WTC11 (cell line): ENCODE measurements at places on chromosomes 6 and 20. TPM values are rescaled to one million over a fixed set of nuclear protein-coding genes. Genes with fewer than 3 reads are reported as not detected.
A peak's percentile ranks its signal among the peaks of the same experiment; 100 is the strongest.

DNA sequence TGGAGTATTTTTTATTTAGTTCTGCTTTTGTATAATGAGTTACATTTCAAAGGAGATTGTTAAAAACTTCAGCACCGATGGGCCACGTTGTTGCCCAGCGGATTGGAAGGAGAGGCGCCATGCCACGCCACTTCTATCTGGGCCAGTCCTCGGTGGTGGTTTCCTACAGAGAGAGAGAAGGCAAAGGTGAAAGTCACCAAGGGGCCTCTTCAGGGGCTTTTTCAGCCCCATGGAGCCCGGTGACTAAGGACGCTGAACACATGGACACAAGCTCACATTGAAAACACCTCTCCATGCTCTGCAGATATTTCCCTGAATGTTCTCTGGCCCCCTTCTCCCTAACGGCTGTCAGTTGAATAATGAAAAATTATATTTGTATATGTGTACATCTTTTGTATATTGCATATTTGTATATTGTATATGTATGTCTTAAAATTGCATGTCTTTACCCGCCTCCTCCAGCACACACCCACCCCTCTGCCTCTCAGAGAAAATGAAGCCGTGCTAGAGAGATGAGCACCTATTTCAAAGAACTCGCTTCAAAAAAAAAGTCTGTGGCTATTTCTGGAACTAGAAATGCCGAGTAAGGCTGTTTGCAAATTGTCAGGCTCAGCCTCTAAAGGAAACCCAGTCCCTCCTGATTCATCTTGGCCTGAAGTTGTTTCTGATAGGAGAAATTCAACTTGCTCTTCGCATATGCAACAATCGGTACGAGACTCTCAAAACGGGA lies 91.9 kb upstream of the CDH4 start:
- peaks cover 77% of the 10 kb centered on the region for H3K27me3 ChIP-seq
- H3K27ac ChIP-seq: no peak overlapping the region
- H3K4me3 ChIP-seq: no peak overlapping the region

DNA sequence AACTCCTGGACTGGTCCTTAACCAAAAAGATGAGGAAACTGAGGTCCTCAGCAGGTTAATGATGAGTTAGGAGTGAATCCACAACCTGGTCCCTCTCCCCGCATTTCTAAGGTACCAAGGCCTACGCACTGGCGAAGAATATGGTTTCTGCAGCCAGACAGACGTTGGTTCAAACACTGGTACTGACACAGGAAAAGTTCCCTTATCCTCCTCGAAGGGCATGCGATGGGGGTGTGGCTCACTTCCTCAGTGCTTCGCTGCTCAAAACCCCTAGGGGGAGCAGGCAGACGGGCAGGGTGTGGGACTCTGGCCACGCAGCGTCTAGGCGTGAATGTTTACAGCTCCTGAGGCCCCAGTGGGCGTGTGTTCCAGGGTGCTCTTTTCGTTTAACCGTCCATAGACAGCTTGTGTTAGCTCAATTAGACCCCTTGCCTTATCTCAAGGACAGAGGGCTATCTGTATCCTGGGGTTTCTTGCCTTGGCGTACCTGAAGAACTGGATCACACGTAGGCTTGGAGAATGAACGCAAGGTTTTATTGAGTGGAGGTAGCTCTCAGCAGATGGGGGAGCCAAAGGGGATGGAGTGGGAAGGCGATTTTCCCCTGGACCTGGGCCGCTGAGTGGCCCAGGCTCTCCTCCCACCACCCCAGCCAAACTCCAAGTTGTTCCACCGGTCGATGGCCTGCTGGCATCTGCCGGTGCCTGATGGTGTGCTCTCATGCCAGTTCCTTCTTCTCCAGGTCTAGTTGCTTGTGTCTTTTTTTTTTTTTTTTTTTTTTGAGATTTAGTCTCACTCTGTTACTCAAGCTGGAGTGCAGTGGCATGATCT lies 31.8 kb upstream of the PTPN1 start:
- no peaks in the 10 kb centered on the region for H3K36me3 ChIP-seq
- no peak overlapping the region for H3K27ac ChIP-seq
- H3K27me3 ChIP-seq: no peaks in the 10 kb centered on the region
- peak; percentile 78 for DNase-seq
- H3K4me1 ChIP-seq: peaks cover 6% of the 10 kb centered on the region; the same call in 1 of the 2 replicates

GRCh38 chr6:27791182-27791943 lies 120.8 kb downstream of the OR2B2 start:
- DNase-seq: peak; percentile 71
- no peaks in the 10 kb centered on the region for H3K36me3 ChIP-seq
- H3K4me1 ChIP-seq: peaks cover 10% of the 10 kb centered on the region
- peaks cover 28% of the 10 kb centered on the region for H3K27me3 ChIP-seq

DNA sequence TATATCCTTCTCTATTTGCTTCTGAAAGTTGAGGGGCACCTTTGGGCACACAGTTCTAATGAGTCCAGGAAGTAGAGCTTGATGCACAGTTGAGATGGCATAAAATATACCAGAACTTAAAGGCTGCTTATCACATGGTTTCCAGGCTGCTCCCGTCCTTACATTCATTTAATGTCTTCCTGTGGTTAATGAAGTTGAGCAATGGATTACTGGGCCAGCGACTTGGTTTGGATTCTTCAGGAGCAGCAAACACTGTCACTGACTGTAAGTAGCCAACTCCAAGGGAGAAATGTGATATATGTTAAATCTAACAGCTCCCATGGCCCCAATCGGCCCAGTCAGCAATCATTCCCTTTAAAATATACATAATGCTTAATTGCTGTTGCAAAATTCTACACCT lies 9.0 kb upstream of the TSHZ2 start:
- H3K27me3 ChIP-seq: no peaks in the 10 kb centered on the region
- no peak overlapping the region for H3K27ac ChIP-seq
- H3K4me3 ChIP-seq: no peak overlapping the region
- DNase-seq: no peak

- DNase-seq: no peak
- no peaks in the 10 kb centered on the region for H3K27me3 ChIP-seq
- H3K27ac ChIP-seq: no peak overlapping the region
- H3K4me1 ChIP-seq: peaks cover 26% of the 10 kb centered on the region
- no peak overlapping the region for H3K4me3 ChIP-seq
- 0 out of 2 replicates have a peak, but pooled peaks cover 2% of the 10 kb centered on the region for H3K36me3 ChIP-seq
Observed at GRCh38 chr6:118889163-118889562, 4.8 kb upstream of the ASF1A start.

GRCh38 chr6:125747589-125748405 lies 1.6 kb upstream of the HEY2 start:
- H3K4me1 ChIP-seq: peaks cover 62% of the 10 kb centered on the region
- peak overlapping the region; percentile 83 for H3K4me3 ChIP-seq
- peak; percentile 68 for DNase-seq
- H3K27me3 ChIP-seq: peaks cover 28% of the 10 kb centered on the region

DNA sequence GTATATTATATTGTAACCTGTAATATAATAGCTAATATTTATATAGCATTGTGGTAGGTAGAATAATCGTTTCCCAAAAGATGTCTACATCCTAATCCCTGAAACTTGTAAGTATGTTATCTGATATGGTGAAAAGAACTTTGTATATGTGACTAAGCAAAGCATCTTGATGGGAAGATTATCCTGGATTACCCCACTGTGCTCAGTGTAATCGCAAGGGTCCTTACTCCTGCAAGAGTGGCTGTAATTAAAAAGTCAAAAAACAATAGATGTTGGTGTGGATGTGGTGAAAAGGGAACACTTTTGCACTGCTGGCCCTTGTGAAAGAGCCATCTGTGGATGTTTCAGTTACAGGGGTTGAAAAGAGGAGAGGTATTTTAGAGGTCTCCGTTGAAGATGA lies 95.2 kb downstream of the EDN1 start:
- H3K4me3 ChIP-seq: no peak overlapping the region
- H3K27ac ChIP-seq: no peak overlapping the region
- no peaks in the 10 kb centered on the region for H3K36me3 ChIP-seq
- H3K4me1 ChIP-seq: no peaks in the 10 kb centered on the region

DNA sequence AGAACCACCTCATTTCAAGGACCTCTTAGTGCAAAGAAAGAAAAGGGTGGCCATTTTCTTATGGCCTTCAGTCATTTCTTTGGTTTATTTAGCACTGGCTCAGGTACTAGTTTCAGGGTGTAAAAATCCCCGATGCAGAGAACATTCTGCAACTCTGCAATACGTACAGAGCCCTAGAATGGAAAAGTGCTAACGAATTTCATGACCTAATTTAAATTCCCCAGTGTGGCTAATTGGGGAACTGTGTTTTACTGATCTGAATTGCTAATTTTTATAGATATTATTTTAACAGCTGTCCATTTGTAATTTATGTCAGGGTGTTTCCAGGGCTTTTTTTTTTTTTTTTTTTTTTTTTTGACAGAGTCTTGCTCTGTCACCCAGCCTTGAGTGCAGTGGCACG lies 160.7 kb downstream of the UST start:
- no peak for DNase-seq
- peaks cover 30% of the 10 kb centered on the region for H3K4me1 ChIP-seq
- no peak overlapping the region for H3K4me3 ChIP-seq
- peaks cover 5% of the 10 kb centered on the region; the same call in 1 of the 2 replicates for H3K36me3 ChIP-seq
- H3K27me3 ChIP-seq: no peaks in the 10 kb centered on the region

DNA sequence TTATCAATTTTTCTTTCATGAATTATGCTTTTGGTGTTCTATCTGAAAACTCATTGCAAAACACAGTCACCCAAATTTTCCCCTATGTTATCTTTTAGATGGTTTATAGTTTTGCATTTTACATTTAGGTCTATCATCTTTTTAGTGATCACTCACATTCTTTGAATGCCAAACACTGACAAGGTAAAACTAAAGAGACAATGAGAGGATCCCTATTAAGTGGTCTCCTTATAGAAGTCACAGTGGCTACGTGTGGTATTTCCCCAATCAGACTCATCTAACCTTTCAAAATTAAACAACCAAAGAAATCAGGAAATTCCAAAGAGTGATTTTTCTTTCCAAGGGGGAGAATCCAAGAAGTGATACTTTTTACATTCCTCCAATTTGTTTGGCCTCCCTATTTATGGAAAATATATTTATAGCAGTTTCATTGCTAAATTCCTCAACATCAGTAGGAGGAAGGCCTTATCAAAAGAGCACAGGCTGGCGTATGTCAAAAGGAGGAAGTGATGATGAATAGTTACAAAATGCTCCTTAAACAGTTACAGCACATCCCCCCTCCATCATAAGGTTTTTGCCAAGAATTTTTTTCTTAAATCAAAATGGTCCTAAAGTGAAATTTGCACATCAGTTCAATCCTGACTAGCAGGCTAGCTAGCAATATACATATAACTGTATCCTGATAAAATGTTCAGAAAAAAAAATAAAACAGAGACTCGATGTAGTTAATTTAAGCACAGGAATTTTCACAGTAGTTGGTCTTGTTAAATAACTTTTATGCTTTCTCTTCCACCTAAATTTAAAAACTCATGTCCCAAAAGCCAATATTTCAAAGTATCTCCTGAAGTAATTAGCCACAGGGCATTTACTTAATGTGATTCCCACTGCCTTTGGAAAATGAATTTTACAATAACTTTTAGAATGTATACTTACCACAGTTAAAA lies 76.2 kb upstream of the IPCEF1 start:
- no peak overlapping the region for H3K4me3 ChIP-seq
- no peak overlapping the region for H3K27ac ChIP-seq
- no peak for DNase-seq
- H3K27me3 ChIP-seq: no peaks in the 10 kb centered on the region

DNA sequence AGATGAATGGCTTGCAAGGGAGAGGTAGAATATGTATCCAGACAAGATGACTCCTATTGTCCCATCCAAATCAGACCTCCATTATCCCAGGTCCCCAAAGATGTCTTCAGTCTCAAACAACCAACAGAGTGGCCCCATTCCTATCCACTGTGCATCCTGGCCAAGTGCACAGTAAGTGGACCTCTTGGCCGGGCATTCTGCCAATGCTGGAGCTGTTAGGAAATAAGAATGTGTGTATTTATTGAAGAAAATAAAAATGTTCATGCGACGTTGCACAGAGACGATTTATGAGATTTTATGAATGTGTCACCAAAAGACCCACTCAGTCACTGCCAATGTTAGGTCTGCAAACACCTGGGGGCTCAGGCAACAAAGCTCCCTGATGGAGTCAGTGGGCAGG lies 196.0 kb downstream of the MAFB start:
- H3K36me3 ChIP-seq: no peaks in the 10 kb centered on the region
- no peak overlapping the region for H3K4me3 ChIP-seq
- peaks cover 6% of the 10 kb centered on the region; the same call in 1 of the 2 replicates for H3K27me3 ChIP-seq
- H3K27ac ChIP-seq: no peak overlapping the region
- H3K4me1 ChIP-seq: peaks cover 4% of the 10 kb centered on the region

GRCh38 chr20:23156170-23156841 lies 70.2 kb upstream of the CD93 start:
- no peak overlapping the region for H3K4me3 ChIP-seq
- no peak overlapping the region for H3K27ac ChIP-seq
- peaks cover 35% of the 10 kb centered on the region for H3K4me1 ChIP-seq
- H3K36me3 ChIP-seq: no peaks in the 10 kb centered on the region
- no peaks in the 10 kb centered on the region for H3K27me3 ChIP-seq

GRCh38 chr6:79137671-79138070 lies 59.6 kb upstream of the PHIP start:
- H3K4me3 ChIP-seq: no peak overlapping the region
- H3K36me3 ChIP-seq: peaks cover 51% of the 10 kb centered on the region
- H3K27ac ChIP-seq: no peak overlapping the region

DNA sequence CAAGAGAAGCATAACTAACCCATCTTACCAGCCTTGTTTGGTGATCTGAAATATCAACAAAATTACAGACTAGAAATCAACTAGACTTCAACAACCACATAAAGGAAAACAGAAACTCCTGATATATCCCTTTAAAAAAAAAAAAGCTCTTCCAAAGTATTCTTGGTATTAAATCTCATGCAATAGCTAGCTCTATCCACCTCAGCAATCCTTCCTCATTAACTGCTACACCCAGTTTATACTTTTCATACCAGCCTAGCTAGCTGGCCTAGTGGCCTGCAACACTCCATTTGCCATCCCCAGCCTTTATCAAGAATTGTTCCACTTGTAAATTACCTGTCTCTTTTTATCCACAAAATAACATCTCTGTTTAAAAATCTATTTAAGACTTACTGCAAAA lies 69.0 kb downstream of the BACH2 start:
- H3K27ac ChIP-seq: no peak overlapping the region
- no peak for DNase-seq
- H3K36me3 ChIP-seq: peaks cover 8% of the 10 kb centered on the region
- H3K4me3 ChIP-seq: no peak overlapping the region
- no peaks in the 10 kb centered on the region for H3K27me3 ChIP-seq

DNA sequence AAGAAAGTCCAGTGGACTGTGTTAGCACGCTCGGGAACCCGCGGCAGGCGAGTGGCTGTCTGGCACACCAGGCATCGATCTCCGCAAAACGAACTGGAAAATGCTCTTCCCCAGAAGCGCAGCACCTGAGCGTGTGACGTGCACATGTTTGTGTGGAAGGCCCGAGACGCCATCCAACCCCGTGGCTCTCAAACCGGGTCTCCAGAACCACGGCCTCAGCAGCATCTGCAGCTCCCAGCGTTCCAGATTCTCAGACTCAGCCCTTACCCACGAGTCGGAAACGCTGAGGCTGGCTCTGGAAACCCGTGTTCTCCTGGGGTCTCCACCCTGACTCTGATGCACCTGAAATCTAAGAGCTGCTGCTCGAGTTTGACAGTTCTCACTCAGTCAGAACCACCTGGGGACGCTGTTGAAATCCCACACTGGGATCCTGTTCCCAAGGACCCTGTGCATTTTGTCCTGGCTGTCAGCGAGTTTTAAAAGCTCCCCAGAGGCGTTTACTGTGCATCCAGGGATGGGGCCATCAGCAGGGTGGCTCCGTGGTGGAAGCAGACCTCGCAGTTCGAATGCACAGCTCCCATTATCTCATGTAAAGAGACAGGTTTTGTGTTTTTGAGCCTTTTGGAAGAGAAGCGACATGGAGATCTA lies 69.0 kb downstream of the DLL1 start:
- no peak for DNase-seq
- H3K27me3 ChIP-seq: no peaks in the 10 kb centered on the region
- H3K36me3 ChIP-seq: no peaks in the 10 kb centered on the region
- H3K4me3 ChIP-seq: no peak overlapping the region

The TRIM10 gene
- total RNA-seq: 0.09 to 0.22 TPM (median 0.16 TPM) in 3 replicates

The LAMP5 gene
- total RNA-seq: 0.11 to 0.37 TPM (median 0.31 TPM) in 3 replicates
